ENCODE measurements at places on chromosomes 2 and 18.

GRCh38 chr18:2908166-2908945 lies 61.5 kb downstream of the EMILIN2 start:
- DNase-seq, result no peak

GRCh38 chr2:39933196-39933595 lies 154.1 kb upstream of the THUMPD2 start:
- no peak for DNase-seq

DNA sequence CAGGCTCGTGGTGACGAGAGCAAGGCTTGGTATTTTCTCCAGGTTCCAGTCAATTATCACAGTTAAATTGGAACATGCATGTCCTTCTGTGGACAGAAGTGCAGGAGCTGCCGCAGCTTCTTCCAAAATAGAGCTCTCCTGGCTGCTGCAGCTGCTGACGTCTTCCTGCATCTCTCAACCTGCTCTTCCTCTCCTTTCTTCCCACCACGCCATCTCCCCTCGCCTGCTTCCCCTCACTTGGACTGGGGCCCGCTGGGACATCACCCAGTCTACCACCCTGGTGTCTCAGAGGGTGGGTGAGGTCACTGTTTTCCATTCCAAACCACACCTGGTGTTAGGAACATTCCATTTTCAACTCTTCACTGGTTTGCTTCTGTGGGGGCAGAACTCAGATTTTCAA lies 41.4 kb downstream of the SPP2 start:
- DNase-seq, result no peak

- DNase-seq, result no peak
Observed at GRCh38 chr2:164773635-164774034, 68.0 kb downstream of the COBLL1 start.

DNA sequence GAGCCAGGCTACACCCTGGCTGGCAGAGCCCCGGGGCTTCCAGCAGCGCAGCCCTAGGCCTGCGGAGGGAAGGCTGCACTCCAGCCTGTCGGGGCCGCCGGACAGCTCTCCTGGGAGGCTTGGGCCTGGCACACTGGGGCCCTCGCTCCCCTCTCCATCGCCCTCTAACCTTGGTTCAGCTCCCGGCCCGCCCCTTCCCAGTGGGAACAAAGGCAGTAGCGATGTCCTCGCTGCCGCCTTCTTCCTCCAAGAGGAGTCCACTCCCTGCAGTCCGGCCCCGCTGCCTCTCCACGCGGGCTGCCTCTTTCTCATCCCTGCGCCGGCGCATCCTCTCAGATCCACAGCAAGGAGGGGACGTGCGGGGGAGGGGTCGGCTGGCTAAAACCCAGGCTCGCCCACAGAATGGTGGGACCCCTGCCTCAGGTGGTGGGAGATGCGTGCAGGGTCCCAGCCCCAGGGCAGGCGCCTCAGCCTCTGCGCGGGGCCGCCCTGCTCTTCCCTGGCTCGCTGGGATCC lies 138.1 kb downstream of the TWIST2 start:
- no peak for DNase-seq

GRCh38 chr18:46668135-46668534 lies 11.1 kb upstream of the LOXHD1 start:
- no peak for DNase-seq

- DNase-seq, result no peak
Observed at GRCh38 chr2:105592288-105592687, 152.4 kb upstream of the NCK2 start.

DNA sequence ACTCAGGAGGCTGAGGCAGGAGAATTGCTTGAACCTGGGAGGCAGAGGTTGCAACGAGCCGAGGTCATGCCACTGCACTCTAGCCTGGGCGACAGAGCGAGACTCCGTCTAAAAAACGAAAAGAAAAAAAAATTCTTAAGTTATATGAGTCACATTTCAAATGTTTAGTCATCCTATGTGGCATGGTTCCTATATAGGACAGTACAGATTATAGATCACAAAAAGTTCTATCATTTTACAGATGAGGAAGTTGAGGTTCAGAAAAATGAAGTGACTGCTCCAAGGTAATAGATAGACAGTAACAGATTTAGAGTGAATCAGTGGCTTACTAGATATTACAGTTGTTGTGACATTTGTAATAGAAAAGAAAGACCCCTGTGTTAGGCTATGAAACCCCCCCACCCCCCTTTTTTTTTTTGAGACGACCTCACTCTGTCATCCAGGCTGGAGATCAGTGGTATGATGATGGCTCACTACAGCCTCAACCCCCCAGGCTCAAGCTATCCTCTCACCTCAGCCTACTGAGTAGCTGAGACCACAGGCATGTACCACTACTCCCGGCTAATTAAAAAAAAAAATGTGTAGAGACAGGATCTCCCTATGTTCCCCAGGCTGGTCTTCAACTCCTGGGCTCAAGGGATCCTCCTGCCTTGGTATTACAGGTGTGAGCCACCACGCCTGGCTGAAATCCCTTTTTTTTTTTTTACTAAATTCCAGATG lies 22.7 kb downstream of the PTPN4 start:
- peak; percentile 58 for DNase-seq

DNA sequence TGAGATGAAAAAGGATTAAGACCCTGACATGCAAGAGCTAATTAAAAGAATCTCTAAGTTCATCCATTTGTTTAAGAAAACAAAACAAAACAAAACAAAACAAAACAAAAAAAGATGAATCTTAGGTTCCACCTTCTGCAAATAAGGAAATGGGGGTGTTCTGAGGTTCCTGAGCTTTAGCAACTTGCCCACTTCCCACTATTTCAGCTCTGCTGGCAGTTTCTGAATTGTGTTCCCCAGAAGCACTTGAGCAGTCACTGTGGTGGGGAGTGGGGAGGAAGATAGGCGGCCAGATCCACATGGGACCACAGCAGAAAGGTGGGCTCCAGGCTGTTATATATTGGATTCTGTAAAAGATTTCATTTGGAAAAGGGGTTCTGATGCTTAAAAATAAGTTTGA lies 20.3 kb downstream of the INO80C start:
- no peak for DNase-seq

DNA sequence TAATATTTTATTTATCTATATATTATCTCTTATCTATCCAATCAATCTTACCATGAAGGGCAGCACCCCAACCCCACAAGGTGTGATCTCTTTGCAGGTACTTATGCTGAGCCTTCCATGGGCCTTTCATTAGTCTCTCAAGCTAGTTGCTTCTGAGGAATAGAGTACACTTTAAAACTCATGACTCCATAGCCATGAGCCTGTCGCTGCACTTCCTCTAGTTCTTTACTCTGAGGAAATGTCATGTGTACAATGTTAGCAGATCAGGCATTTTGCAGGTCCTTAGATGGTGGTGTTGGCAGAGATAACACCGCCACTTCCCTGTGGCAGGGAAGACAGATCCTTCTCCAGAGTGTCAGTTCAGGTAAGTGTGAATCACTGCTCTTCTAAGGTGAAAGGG lies 29.5 kb upstream of the STAT4 start:
- no peak for DNase-seq

GRCh38 chr18:5571666-5572065 lies 27.9 kb upstream of the EPB41L3 start:
- DNase-seq, result peak; percentile 18

Data from fibroblast of skin of right biceps (primary cell).